ENCODE measurements at places on chromosomes 6 and 20.

DNA sequence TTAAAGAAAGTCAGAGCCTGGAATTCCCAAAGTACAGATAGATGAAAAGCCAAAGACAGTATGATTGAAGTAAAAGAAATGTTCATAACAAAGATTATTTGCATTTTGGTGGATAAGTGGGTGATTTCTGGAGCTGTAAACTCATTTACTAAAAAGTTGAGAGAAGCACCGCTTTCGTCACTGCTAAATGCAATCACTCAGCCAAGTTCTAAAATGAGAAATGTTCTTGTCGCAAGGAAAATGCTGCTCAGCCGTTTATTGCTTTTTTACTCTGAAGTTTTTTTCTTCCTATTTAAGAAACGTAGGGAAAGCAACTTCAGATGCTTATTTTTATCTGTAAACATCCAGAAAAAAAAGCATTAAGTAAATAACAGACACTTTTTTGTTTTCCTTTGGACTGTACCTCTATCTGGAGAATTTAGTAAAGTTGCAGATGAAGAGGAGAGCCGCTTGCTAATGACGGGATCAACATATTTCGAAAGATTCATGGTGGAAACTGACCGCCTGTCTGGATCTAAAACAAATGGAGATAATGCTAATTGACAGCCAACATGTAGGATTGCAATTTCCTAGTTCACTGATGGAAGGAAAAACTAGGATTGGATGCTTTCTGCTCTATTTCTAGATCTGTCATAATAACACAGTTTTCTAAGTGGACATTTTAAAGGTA is 93.8 kb upstream of the BCLAF1 start:
- no peak for DNase-seq

GRCh38 chr6:25359191-25359861 is 80.2 kb downstream of the CARMIL1 start:
- no peak for DNase-seq

DNA sequence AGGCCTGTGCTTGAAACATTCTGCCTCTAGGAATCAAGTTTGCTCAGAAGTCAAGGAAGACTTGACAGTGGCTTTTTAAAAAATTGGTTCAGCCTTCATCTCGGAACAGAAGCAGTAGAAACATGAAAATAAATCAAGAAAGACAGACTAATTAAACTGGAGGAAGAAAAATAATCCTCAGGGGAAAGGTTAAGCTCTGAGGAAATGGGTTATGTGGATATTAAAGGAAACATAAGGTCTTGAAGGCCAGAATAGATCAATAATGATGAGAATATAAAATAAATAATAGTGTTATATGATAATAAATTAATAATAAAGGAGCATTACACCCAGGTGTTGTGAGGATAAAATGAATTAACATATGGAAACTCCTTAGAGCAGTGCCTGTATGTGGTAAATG is 121.7 kb downstream of the GPR63 start:
- DNase-seq: no peak

DNA sequence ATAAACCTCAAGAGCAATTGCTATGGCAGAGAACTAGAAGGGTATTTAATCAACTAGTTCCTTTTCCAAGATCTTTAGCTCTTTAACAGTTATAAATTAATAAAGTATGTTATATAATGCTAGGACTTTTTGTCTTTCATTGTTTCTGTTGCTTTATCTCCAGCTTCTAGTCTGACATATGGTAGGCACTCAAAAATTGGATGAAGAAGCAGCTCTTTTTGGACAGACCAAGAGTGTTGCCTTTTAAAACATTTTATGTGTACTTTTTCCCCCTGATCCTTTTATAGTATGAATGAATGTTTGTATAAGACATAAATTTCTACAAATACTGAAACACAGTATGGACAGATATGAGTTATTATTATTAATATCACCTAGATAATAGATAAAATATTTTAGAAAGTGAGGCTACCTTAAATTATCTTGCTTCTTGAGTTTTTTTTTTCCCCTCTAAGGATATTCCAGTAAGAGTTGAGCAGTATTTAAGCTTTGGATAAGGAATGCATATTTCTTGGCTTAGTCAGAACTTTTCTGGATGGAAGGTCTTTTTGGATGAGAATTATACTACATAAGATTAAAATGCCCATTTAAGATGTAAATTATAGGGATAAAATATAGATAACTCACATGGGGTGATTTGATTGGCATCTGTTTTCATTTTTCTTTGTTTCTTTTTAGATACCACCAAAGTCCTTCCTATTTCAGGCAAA is 16.6 kb downstream of the LAMA2 start:
- DNase-seq: no peak

DNA sequence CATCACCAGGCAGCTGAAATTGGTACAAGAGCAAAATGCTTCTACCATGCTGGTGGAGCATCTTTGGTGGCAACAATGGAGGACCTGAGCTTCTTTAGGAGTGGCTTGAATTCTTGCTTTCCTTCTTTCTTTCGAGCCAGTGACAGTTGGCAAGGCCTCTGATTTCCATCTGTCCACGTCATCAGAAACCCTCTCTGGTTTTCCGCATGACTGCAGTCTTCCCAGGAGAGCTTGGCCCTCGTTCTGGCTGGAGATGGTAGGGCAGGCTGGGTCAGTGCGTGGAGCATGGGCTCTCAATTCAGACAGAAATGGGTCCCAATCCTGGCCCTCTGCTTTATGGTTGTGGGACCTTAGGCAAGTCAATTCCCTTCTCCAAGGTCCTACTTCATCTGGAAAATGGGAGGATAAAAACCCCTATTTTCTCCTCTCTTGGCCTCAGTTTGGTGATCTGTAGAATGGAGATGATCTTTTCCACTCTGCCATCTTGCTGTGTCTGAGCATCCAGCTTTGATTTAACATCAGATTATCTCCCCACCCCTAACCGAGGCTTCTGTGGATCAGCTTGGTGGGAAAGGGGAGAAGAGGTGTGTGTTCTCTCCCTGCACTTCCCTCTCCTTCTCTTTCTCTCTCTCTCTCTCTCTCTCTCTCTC is 3.6 kb upstream of the BPIFB1 start:
- no peak for DNase-seq

DNA sequence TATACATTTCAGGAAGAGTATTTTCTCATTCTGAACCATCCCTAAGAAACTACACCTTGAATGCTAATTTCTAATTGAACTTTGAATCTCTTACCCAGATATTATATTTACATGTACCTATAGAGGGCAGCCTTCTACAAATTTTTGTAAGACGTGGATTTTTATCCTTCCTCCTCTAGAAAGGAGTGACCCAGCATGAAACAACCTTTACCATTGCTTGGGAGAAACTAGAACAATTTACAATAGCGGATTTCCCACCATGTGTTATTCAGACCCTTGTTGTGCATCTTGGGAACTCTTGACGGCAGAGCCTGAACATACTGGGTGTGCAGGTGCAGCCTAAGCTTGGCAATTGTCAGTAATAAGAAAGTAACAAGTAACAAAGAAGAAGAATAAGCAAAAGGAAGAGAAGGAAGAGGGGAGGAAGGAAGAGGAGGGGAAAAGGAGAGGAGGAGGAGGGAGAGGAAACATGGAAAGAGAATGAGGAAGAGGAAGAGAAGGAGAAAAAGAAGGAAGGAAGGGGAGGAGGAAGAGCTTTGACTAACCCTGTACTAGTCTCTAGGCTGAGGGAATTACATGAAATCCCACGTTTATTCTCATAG is 10.8 kb upstream of the TAAR1 start:
- DNase-seq: peak; percentile 52

DNA sequence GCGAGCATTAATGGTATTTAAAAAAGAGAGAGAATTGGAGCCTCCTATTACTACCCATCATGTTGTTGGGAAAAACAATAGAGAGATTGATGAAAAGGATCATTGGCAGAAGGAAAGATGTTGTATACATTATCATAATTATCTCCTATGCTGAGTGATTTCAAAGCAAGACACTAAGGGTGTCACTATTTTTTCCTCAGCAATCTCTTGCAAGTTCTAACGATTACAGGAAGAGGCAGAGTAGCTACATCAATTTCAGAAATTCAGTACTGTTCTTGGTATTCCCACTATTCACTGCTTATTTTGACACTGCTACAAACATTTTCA is 891.2 kb downstream of the C6orf118 start:
- no peak for DNase-seq

DNA sequence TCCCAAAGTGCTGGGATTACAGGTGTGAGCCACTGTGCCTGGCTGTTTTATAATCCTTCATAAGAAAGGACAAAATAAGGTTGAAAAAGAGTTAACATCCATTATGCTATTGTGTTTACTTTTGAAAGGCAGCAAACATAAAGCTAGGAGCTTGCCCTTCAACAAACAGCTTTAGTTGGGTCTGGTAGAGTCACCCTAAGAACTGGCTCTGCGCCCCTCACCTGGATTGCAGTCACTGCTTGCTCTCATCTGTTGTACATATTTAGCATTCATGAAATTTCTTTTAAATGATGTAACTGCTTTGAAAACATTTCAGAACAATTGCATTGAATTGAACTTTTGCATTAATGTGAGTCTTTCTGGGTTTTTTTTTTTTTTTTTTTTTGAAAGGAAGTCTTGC is 38.9 kb downstream of the JARID2 start:
- DNase-seq: no peak

DNA sequence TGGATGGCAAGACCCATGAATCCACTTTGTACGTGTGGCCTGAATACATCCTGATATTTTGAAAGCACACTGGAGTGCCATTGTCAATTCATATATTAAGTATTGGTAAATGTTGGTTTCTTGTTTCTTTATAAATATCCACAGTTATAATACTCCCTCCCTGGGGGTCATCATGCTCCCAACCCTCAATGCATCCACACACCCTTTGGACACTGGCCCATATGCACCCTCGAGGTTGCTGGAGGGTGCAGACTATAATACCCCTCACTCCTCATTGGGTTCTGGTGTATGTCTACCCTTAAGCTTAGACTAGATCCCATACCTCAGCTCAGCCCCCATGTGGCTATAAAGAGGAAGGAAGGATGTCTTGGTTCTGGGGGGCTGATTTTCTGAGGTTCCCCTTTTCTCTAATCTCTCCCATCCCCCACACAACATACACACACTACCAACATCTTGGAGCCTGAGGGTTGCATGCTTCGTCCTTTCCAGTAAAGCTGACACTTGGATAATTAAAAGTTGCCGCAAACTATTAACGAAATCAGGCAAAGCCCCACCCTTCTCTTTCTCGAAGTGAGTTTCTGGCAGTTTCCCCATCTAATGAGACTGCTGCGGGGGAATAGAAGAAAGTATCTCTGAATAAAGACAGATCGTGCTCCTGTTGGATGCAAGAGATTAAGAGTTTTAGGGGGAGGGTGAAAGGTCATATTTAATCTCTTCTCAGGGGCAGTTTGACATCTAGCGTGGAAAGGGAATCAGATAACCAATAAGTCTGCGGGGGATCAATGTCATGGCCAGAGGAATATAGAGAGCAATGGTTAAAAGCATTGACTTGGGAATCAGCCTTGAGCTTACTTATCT is 7.4 kb downstream of the PIM1 start:
- DNase-seq: peak; percentile 89

GRCh38 chr6:157186785-157187181 is 136.5 kb downstream of the TMEM242 start:
- DNase-seq: no peak

GRCh38 chr20:24648919-24649318 is 179.5 kb downstream of the SYNDIG1 start:
- DNase-seq: no peak

DNA sequence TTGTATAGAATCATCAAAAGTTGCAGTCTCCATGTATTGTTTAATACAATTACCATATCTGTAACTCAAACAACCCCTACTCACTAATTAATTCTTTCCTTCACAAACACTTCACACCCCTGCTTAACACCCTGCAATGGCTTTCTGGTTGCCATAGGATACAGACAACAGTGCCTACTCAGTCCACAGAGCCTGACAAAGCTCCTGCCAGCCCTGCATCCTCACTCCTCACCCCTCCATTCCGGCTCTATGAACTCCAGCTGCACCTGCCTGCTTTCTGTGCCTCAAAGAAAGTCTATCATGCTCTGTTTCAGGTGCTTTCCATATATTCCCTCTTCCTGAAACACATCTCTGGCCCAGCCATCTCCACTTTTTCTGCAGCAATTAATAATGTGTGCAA is 253.4 kb downstream of the HACE1 start:
- no peak for DNase-seq

GRCh38 chr6:35037664-35038038 is 103.5 kb downstream of the TCP11 start:
- DNase-seq: no peak

GRCh38 chr6:137522831-137523230 is 28.6 kb upstream of the OLIG3 start:
- DNase-seq: no peak

- no peak for DNase-seq
Observed at GRCh38 chr20:36308353-36308752, 2.2 kb downstream of the DLGAP4 start.

GRCh38 chr20:57802765-57803507 is 93.1 kb upstream of the PMEPA1 start:
- no peak for DNase-seq

- DNase-seq: no peak
Observed at GRCh38 chr6:45827952-45828530, 187.6 kb downstream of the CLIC5 start.

DNA sequence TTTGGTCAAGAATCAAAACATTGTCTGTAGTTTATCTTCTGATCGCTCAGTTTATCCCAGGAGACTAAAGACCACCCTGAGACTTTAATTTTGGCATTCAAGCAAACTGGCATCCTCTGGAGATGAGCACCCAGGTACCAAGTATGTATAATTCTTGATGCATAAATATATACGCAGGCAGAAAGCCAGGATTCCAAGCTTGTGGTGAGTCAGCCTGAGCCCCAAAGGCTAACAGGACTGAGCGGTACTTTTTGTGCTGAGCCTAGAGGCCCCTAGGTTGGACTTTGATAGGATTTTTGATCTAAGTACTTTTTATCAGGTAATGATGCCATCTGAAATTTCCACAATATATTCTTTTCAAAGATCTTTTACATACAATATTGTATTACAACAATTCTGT is 301.3 kb downstream of the TFAP2B start:
- no peak for DNase-seq

DNA sequence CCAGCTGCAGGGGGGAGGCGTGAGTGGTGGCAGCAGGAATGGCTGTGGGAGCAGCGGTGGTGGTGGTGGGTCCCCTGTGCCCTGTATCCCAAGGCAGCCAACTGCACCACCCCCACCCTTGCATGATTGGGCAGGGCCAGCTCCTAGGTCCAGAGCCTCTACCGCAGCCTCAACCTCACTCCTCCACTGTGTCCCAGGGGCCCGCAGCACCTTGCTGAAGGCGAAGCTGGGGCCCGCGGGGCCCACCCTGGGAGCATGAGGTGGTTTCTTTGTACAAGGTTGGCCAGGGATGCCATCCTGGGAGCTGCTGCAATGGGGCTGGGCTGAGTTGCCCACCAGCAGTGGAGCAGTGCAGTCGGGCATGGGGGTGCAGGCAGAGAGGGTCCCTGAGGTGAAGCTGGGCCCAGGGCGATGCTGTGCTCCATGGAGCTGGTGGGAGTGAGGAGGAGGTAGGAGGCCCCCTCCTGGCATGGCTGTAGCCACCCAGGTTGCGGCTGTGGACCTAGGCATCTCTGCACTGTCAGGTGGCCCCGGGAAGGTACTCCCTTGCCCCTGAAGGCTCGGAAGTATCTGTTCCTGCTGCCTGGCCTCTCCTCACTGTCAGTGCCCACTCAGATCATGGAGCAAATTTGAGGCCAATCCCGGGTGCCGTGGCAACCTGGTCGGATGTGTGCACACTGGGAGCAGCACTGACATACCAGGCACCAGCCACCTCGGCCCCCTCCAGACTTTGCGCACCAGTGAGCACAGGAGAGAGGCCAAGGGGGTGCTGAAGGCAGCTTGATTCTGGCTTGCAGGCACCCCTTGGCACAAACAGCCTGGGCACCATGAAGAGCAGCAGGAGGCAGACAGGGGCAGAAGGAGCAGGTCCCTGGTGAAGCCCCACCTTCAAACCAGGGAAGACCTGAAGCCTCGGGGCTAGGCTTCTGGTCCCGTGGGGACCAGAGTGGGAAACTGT is 60.2 kb upstream of the L3MBTL3 start:
- DNase-seq: no peak
